ENCODE measurements at places on chromosomes 6 and 20.

- DNase-seq, result no peak
These were observed 17.3 kb downstream of the TNFAIP3 start for GRCh38 chr6:137884149-137884909.

DNA sequence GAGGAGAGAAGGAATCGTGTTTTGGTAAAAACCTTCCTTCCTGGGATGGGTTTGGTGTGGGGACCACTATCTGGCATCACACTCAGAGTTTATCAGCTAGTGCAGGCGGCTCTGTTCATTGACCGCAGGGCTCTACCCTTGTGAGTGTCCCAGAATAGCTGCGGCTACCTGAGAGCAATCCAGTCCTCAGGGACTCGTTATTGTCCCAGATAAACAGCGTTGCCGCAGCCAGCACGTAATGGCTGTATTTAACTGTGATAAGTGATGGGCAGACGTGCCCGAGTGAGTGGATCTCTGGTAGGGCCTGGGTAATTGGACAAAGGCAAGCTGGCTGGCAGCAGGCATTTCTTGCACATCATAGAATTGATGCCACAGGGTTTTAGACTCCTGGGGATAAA is 163.3 kb downstream of the SOBP start:
- peak; percentile 58 for DNase-seq

DNA sequence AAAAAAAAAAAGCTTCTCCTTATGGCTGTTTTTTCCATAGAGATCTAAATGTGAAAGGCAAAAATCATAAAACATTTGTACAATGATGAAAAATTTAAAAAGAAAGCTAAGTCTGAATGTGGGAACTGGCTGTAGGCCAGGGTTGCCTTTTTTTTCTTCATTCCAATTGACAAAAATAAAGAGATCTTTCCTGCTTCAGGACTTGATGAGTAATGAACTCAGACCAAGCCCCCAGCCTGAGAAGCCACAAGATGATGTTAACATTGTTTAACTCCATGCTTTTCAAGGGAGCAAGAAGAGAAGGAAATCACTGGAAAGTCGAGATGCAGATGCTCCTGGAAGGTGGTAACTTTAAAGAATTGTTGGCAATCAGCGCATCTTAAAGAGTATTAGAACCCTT is 41.4 kb downstream of the TRMT6 start:
- DNase-seq, result no peak

DNA sequence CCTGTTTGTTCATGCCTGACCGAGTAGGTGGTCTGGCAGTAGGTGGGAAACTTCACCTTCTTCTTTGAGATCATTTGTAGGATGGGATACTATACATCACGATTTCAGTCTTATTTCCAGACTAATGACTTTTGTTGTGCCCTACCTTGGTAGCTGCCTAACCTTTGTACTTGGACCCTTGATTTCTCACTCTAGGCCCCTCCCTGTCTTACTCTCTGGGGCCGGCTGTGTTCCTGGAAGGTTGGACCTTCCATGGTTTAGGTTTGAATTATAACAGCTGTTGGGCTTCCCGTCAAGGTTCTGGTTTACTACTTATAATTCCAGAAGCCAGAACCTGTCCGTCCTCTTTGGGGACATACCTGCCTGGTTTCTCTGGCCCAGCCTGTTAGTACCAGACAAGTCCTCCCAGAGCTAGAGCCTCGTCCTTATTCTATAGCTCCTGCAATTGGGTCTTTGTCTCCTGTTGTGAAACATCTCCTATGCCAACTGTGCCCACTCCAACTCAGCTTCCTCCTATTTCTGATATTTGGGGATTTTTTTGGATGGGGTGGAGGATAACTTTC is 14.9 kb upstream of the ADIG start:
- DNase-seq, result no peak

- no peak for DNase-seq
These were observed 1.8 kb upstream of the LRRC73 start for GRCh38 chr6:43511824-43512415.

GRCh38 chr6:142844065-142844755 is 100.8 kb downstream of the HIVEP2 start:
- DNase-seq, result no peak

DNA sequence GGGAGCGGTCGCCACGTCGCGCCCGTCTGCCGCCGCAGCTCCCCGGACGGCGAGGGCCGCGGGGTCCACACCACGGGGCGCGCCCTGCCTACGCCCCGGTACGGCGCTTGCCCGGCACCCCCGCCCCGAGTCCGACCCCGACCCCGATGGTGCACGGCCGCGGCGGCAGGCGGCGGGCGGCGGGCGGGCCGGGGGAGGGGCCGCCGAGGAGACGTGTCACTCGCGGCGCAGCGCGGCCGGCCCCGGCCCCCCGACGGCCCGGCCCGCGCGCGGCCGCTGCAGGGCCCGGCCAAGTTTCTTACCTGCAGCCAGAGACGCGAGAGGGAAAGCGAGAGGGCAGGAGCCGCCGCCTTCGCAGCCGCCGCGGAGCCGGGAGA is 328 bp downstream of the RRBP1 start:
- DNase-seq, result no peak

GRCh38 chr20:11792568-11792953 is 125.1 kb upstream of the BTBD3 start:
- no peak for DNase-seq

GRCh38 chr20:46635514-46636136 is 15.6 kb downstream of the SLC13A3 start:
- no peak for DNase-seq

DNA sequence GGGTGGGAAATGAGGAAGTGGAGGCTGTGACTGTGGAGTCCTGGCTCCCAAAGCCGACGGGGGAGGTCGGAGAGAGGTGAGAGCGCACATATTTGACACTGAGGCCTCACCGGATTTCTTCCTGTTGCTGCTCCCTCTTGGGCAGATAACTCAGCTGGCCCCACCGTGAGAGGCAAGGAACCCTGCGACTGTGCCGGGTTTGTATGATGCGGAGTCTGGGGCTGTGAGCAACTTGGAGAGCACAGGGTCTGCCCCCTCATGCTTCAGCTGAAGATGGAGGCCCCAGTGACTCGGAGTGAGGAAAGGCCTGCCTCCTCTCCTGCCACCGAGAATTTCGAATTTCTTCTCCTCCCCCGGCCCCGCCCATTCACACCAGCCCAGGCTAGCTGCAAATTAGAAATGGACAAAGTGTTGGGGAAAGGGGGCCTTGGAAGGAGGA is 160.6 kb downstream of the GRM4 start:
- no peak for DNase-seq

GRCh38 chr6:105911106-105911629 is 175.0 kb upstream of the PRDM1 start:
- DNase-seq, result no peak

DNA sequence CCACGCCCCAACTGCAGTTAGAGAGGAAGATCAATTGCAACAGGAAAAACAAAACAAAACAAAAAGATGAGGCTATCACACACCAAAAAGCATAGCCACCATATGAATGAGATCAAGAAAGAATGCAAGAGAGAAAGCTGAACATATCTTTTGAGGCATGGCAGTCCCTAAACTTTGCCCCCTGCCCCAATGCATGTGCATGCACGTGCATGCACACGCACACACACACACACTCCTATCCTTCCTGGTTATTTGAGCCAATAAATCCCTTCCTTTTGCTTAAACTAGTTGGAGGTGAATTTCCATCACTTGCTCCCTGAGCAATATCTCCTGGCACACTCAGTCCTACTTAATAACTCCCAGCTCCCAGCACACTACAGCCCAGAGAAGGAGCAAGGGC is 48.6 kb upstream of the FOXP4 start:
- no peak for DNase-seq

- DNase-seq, result no peak
These were observed 266.0 kb downstream of the CD83 start for GRCh38 chr6:14383393-14384174.

DNA sequence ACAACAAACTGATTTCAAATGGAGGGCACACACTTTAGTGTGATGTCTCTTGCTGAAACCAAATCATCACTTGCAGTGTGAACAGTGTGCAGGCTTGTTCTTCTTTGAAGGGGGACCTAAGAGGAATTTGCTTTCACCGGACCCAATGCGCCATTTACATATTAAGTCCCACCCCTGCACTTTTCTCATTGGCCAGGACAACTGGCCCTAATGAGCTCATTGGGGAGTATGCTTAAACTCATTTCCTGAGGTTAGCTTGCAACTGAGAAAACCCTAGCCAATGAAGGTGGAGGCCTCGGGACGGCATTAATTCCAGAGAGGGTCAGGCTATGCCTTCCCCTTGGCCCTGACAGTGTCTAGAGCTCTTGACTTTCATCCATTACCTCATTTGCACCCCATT is 58.7 kb downstream of the VEGFA start:
- no peak for DNase-seq

GRCh38 chr20:63350597-63351325 is 10.4 kb downstream of the CHRNA4 start:
- no peak for DNase-seq

- DNase-seq, result no peak
These were observed 61.1 kb upstream of the MARCKS start for GRCh38 chr6:113796038-113796437.

- no peak for DNase-seq
These were observed 80.6 kb downstream of the NCOA7 start for GRCh38 chr6:125871365-125871764.

DNA sequence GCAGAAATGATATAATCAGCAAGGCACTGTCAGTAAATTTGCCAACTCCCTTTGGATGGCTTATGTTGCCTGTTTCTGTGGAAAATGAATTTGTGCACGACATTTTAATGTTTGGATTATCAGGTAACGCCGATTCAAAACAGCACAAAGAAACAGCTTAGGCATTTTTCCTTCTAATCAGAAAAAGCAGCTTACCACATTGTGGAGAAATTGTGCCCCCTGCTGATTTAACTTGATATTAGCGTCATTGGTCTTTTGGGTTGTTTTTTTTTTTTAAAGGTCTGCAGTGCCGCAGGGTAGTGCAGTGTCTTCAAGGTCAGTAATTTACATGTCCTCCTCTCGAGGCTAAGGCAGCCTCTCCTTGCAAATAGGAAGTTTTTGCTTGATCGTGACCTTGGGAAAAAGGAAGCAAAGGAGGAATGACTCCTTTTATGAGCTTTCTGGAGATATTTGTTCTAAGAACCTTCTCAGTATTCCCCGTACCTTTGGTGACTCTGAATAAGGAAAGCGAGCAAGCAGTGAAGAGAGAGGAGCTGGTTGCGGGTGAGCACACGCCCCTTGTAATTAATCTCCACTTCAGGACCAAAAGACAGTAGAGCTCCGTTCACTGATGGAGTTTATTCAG is 79.1 kb downstream of the ELOVL4 start:
- peak; percentile 78 for DNase-seq

DNA sequence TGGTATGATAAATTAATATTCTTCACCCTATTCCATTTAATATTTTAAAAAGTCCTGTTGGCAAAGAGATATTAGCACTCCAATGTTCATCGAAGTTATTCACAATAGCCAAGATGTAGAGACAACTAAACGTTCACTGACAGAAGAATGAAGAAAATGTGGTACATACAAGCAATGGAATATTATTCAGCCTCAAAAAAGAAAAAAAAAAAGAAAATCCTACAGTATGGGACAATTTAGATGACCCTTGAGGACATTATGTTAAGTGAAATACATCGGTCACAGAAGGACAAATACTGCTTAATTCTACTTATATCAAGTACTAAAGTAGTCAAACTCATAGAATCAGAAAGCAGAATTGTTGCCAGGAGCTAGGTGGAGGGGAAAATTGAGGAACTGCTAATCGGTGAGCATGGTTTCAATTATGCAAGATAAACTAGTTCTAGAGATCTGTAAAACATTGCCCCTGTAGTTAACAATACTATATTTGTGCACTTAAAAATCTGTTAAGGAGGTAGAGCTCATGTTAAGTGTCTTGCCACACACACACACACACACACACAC is 4.7 kb downstream of the GCLC start:
- DNase-seq, result no peak

DNA sequence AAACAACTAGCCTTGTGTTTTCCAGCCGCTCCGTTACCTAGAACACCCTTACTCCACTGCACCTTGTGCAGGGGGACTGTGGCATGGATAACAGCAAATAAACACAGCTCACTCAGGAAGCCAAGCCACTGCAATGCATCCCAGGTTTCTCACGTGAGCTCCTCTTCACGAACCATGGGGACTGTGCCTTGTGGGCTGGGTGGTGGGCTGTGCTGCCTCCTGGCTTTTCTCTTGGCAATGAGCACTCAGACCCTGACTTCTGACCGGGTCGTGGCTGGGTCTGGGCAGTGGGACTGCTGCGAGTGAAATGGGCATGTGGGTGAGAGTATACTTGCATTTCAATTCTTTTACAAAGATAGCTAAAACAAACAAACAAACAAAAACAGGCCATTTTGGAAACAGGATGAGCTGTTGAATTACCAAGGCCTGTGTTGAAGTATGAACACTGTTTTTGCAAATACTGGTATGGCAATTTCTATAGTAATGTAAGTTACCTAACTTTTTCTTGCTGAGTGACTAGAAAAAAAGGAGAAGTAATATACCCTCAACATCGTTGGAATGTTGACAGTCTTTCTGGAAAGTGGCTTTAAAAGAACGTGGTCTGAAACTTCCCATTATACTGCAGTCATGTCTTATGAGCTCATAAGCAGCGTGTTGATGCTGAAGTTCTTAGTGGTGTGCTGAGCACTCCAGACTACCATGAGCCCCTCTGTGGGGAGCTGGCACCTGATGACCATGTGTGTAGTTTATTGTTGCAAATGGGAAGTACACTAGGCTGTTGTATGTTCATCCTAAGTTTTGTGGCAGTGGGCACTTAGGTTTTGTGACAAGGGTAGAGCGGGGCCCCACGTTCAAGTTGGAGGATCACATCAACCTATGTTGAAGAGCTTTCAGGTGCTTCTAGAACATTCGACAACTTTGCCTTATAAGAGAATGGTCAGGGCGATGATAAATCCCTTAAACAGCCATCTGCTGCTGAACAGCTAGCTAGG is 120.4 kb downstream of the ARMC2 start:
- DNase-seq, result no peak

GRCh38 chr20:50308513-50309279 is 118.1 kb downstream of the CEBPB start:
- no peak for DNase-seq

DNA sequence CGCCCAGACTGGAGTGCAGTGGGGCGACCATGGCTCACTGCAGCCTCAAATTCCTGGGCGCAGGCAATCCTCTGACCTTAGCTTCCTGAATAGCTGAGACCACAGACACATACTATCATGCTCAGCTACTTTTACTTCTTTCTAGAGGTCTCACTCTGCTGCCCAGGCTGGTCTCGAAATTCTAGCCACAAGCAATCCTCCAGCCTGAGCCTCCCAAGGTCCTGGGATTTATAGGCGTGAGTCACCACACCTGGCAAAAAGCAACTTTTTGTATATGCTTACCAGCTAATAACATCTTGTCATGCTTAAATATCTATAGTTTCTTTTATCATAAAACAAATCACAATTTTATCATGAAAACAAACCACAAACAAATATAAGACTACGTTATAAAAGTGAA is 23.0 kb downstream of the RNASET2 start:
- DNase-seq, result no peak

- no peak for DNase-seq
These were observed 120.2 kb downstream of the GMPR start for GRCh38 chr6:16358531-16359138.

GRCh38 chr20:8398263-8399051 is 266.4 kb downstream of the PLCB1 start:
- DNase-seq, result no peak
